Bladder microvascular endothelial cell (primary cell): ENCODE measurements at places on chromosomes 3 and 15. TPM values are rescaled to one million over a fixed set of nuclear protein-coding genes. Genes with fewer than 3 reads are reported as not detected.

The TRPC1 gene
- 4.2 and 10.8 TPM in 2 replicates for total RNA-seq

The SHC4 gene
- total RNA-seq, result 0.16 and 0.57 TPM in 2 replicates

The EFCC1 gene
- 1.5 and 3.3 TPM in 2 replicates for total RNA-seq

The SYNPR gene
- not detected in 2 replicates for total RNA-seq

The CADPS gene
- not detected in 2 replicates for total RNA-seq

The GOLGA8G gene
- total RNA-seq, result not detected in 2 replicates

The PLS1 gene
- 0.16 and 1.8 TPM in 2 replicates for total RNA-seq

The TM4SF4 gene
- total RNA-seq, result not detected in 2 replicates

The GPR149 gene
- not detected in 2 replicates for total RNA-seq

The PLA2G4F gene
- total RNA-seq, result not detected in 2 replicates

The CORO2B gene
- 0.32 and 2.1 TPM in 2 replicates for total RNA-seq

The LDHAL6B gene
- total RNA-seq, result not detected in 2 replicates

The CSK gene
- 29.6 and 87.0 TPM in 2 replicates for total RNA-seq

The BMF gene
- total RNA-seq, result 5.3 and 11.1 TPM in 2 replicates

The KCNAB1 gene
- 0.13 TPM in 1 of 2 replicates, not detected in the other for total RNA-seq

The SLC2A2 gene
- total RNA-seq, result not detected in 2 replicates

The TRH gene
- total RNA-seq, result not detected in 2 replicates

The ADGRG7 gene
- total RNA-seq, result not detected in 2 replicates

The TRAT1 gene
- total RNA-seq, result not detected in 2 replicates

The HHATL gene
- total RNA-seq, result not detected in 2 replicates

The NANOGP8 gene
- not detected in 2 replicates for total RNA-seq

The STAC gene
- total RNA-seq, result 7.4 and 12.5 TPM in 2 replicates

The COL7A1 gene
- total RNA-seq, result 0.25 and 0.32 TPM in 2 replicates

The APEH gene
- 86.5 and 87.7 TPM in 2 replicates for total RNA-seq

The RGMA gene
- 0.06 TPM in 1 of 2 replicates, not detected in the other for total RNA-seq

The NEK10 gene
- total RNA-seq, result 1.6 and 2.8 TPM in 2 replicates

The TMEM207 gene
- total RNA-seq, result not detected in 2 replicates

The NOX5 gene
- total RNA-seq, result under 0.01 TPM in 1 of 2 replicates, not detected in the other

The ACP3 gene
- total RNA-seq, result not detected in 2 replicates
